Activated T-cell treated with anti-CD3 and anti-CD28 coated beads for 48 hours (primary cell): ENCODE measurements at places on chromosomes 2 and 18.

GRCh38 chr2:205361272-205361671 is 321.0 kb upstream of the NRP2 start:
- no peak for DNase-seq

GRCh38 chr18:5155907-5156287 is 41.2 kb downstream of the AKAIN1 start:
- no peak for DNase-seq

DNA sequence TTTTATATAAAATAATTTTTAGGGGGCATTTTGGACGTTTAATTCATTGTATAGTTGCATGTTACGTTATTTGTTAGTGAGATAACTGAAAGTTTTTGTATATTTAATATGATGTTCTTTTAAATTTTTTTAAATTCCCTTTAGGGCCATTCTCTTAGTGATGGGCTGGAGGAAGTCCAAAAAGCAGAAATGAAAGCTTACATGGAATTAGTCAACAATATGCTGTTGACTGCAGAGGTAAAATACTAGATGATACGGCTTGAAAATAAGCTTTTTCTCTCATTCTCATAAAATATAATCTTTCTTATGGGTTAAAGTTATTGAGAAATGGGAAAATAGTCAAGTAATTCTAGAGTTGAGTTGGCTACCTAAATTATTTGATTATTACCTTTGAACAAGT is 58.9 kb downstream of the MTX2 start:
- DNase-seq = no peak

GRCh38 chr2:26401739-26402541 is at the start of gene DRC1:
TSS of gene DRC1 (plus strand) at chr2:26401920. CDS start at chr2:26401990, 70 bp downstream.
- peak; percentile 19 for DNase-seq

GRCh38 chr18:63879709-63880108 is 7.8 kb upstream of the SERPINB2 start:
- no peak for DNase-seq

DNA sequence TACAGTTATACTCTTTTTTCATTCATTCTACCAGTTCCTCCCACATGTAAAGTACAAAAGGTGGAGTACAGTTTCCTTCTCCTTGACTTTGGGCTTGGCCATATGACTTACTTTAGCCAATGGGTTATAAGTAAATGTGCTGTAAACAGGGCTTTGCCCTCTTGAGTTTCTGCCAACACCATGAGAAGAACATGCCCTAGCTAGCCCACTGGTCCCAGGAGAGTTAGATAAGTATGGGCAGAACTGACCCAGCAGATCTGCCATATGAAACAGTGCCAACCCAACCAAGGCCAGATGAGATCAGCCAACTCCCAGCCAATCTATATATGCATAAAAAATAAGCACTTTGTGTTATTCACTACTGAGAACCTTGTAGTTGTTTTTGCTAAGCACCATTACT is 25.5 kb downstream of the ZC3H8 start:
- DNase-seq = no peak

DNA sequence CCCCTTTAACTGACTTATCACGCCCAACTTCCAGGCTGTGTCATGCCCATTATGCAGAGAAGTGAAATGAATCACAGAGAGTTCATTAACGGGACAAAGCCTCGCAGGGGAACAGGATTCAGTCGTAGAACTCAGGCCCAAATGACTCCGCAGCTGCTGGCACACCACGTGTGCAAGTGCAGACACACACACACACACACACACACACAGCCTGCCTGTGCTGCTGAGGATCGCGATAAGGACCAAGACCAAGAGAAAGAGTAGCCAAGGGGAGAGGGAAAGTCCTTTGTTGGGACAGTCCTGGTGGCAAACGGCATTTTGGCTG is 90.0 kb upstream of the TAF1B start:
- DNase-seq = peak; percentile 69

DNA sequence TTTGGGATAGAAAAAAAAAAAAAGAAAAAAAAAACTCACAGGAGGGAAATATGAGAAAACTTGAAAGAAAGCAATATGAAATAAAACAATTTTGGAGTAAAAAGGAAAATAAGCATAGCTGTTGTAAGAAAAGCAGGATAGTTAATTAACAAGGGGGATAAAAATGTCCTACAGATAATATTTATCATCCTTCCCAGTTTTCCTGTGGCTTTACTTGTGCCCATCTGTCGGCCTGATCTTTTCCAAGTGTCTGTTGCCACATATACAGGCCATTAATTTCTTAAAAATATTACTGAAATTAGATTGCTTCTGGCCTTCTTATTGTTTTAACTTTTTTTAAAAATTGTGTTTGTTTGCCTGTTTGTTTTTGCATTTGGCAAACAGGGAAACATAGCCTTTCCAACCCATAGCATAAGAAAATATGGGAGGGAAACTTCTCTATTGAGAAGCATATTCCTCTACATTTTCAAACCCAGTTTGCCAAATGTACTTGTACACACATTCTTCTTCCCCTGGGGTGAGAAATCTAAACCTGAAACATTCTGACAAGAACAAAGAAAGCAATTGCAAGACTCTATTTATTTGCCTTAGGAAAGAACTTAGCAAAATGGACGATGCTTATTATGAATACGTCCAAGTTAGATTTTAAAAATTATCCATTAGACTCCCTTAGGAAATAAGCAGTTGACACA is 272.3 kb downstream of the CDH20 start:
- DNase-seq = no peak

DNA sequence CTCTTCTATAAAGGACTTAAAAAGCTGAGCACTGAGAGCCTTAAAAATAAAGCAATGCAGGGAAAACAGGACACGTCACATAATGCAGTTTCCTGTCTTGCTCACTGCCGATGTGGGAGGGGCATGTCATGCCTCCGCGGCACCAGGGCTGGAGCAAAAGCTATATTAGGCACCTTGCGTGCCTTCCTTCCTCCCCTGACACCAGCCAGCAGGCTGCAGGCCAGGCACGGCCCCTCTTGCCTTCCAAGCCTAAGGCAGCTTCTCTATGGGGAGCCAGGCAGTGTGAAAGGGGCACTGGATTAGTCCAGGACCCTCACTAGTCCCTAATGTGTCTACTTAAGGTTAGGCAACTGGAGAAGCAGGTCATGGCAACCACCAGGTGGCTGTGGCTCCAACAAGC is 26.3 kb downstream of the MRPL35 start:
- peak; percentile 40 for DNase-seq

- no peak for DNase-seq
These were observed 296.2 kb upstream of the NRP2 start for GRCh38 chr2:205386109-205386508.

- DNase-seq = no peak
These were observed 34.2 kb upstream of the KCNJ3 start for GRCh38 chr2:154664248-154664647.

GRCh38 chr2:240988571-240989271 is 9.7 kb upstream of the SNED1 start:
- no peak for DNase-seq

DNA sequence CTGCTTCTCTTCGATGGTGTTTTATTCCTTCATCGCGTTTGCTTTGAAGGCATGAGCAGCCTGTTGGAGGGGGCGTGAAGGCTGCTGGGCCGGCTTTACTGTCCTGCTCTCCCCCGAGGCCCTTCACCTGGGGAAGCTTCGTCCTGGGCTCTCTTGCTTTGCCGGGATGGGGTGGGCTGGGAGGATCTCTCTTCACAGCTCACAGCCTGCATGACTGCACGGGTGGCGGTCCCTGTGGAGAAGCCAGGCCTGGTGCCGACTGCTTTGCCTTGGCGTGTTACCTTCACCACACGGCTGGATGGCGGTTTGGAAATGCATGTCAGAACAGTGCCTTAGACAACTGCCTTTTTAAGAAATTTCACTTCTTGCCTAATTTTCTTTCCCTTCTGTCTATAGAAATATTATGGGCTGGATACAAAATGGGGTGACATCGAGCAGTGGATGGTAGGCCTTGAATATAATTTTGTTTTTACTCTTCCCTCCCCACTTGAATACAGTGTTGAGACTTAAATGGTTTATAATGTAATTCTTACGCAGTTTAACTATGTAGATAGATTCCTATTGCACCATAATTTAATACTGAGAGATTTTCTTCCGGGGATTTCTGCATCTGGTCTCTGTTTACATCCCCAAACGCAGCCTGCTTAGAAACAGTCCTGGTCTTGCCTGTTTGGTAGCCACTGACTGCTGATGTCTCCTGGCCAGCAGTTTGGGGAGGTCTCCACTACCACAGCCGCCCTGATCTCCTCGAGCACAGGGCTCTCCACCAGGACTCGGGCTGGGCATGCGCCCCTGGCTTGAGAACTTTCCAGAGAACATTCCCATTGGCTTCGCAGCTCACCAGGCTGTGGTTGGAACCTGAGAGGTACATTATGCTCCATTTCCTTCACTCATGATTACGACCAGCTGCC is 81.0 kb upstream of the RBM44 start:
- DNase-seq = no peak

- no peak for DNase-seq
These were observed 473.5 kb downstream of the RIT2 start for GRCh38 chr18:42641996-42642395.
